Kidney epithelial cell (primary cell): ENCODE measurements at places on chromosomes 12 and 14.

DNA sequence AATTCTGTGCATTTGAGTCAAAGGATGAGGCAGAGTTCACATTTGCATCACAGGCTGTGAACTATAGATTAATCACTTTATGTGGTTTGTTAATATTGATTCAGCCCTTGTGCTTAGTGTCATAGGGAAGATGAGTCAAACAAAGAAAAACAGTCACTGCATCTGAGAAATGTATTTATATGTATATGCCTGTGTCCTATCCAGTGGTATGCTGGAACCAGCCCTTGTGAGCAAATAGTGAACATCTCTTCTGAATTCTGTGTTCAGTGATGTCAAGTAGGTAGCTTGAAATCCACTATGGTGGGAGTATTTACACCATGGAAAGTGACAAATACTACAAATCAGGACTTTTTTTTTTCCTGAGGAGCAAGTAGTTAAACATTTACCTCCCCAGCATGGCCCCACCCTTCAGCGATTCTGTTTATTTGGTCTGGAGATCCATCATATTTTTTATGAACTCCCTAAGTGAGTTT is 128.5 kb downstream of the HMGA2 start:
- no peak for DNase-seq

- DNase-seq, result no peak
Observed at GRCh38 chr14:89588016-89588415, 171.0 kb upstream of the FOXN3 start.

GRCh38 chr14:39431416-39432178 is 636 bp downstream of the FBXO33 start:
- DNase-seq, result no peak

GRCh38 chr14:45284802-45285201 is 31.8 kb upstream of the MIS18BP1 start:
- no peak for DNase-seq

DNA sequence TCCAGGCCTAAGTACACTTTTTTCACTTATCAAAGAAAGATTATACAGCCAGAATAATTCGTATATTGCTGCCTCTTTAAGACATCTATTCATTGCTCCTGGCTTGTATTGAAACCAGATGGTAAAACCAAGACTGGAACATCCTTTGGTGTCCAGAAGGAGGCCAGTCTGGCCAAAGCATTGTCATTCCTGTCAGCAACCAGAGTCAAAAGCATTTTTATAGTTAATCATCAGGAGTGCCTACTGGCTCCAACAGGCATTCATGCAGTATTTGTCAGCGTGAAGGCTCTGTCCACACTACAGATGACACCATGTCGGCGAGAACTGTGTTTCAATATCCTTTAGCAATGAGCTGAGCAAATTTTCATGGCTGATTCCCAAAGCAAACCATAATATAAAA is 118.0 kb upstream of the G2E3 start:
- DNase-seq, result no peak

DNA sequence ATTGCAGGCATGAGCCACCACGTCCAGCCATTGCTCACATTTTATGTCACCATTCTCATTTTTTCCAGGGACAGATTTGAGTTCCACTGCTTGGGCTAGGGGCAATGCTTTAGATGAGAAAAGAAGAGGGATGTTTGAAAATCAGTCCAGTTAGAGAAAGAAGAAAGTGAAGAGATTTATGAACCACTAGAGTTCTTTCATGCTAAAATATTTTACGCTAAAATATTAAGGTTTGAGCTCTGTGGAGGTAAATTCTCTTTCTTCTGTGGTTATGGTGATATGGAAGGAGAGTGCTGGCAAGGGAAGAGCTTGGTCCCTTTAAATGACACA is 21.5 kb downstream of the CFL2 start:
- no peak for DNase-seq

- peak; percentile 43 for DNase-seq
Observed at GRCh38 chr12:47715393-47715876, 9.6 kb upstream of the RPAP3 start.

DNA sequence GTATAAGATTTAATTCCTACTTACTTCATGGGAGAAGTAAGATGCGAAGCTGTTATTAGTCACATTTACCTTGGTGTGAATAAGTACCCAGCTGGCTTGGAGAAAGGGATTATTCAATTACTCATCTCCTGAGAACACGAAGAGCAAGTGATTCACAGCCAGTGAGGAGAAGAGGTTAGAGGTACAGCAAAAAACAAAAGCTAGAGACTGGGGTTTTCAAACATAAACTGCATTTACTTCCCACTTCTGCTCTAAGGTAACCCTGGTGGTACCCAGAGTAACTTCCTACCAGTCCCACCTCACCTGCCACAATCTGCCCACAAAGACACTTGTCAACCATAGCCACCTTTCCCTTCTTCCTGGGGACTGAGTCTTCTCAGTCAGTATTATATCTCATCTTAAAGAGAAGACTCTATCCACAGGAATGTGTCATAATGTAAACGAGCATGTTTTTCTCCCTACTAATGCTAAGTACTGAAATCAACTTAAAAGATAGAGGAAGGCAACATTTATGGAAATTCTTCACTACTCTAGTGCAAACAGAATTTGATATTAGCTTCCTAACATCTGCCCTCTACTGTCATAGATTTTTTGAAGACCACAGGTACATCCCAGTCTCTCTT is 6.0 kb upstream of the IL22 start:
- peak; percentile 91 for DNase-seq

- no peak for DNase-seq
Observed at GRCh38 chr12:130947028-130947613, 6.6 kb upstream of the ADGRD1 start.

DNA sequence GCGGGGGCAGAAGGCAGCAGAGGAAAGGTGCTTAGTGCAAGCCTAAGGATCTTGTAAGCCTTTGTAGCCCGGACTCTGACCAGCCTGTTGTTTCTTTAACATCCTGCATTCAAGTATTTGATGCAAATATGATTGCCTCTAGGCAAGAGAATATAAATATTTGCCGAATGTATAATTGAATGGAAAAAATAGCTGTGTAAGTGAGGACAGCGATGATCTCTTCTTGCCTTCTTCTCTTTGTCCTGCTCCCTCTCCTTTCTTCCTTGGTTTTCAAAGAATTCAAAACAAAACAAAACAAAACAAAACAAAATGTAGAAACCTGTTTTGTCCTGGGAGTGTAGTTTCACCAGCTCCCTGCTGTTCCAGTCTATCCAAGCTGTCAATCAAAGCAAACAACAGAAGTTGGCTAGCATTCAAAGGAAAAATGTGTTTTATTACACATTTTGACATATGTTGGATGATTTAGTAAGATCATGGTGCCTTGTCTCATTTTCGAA is 74.9 kb upstream of the CPM start:
- DNase-seq, result no peak

- DNase-seq, result no peak
Observed at GRCh38 chr14:105845725-105846309, 319.4 kb downstream of the TMEM121 start.

GRCh38 chr14:81523016-81523415 is 10.6 kb downstream of the SEL1L start:
- DNase-seq, result no peak

DNA sequence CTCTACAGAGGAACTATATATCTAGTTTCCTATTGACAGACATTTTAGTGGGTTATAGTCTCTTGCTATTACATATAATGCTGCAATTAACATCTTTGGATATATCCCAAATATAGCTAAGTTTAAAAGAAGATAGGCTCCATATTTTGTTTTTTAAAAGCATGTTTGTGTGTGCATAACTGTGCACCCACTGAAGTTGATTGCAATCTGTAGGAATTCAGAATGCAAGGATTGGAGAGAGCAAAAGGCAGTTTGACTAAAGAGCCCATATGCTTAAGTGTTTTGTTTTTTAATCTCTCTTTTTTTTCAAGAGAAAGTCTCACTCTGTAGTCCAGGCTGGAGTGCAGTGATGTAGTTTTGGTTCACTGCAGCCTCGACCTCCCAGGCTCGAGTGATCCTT is 9.4 kb upstream of the ABCD4 start:
- no peak for DNase-seq

GRCh38 chr12:48177982-48178381 is 5.5 kb upstream of the CCDC184 start:
- DNase-seq, result no peak

- no peak for DNase-seq
Observed at GRCh38 chr12:79547735-79548609, 142.8 kb downstream of the PAWR start.

GRCh38 chr12:10661338-10661737 is 12.5 kb downstream of the STYK1 start:
- DNase-seq, result no peak

DNA sequence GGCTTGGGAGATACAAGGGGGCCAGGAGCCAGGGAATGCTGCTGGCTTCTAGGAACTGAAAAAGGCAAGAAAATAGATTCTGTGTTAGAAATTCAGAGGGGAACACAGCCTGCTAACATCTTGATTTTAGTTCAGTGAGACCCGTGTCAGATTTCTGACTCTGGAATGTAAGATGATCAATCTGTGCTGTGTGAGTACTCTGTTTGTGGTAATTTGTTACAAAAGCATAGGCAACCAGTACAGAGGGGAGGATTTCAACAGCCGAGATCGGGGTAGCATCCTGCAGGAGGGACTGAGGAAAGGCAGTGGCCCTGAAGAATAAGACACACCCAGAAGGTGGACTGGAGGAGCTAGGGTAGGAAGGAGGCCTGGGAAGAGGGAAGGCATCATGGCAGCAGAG is 410.0 kb upstream of the CCDC196 start:
- no peak for DNase-seq

GRCh38 chr12:116502141-116502725 is 56.9 kb upstream of the MAP1LC3B2 start:
- DNase-seq, result no peak

- peak; percentile 93 for DNase-seq
Observed at GRCh38 chr14:56199095-56199981, 81.1 kb downstream of the PELI2 start.

GRCh38 chr14:96224480-96225096 is 19.9 kb downstream of the BDKRB2 start:
- DNase-seq, result no peak

GRCh38 chr14:54570631-54571415 is 3.9 kb downstream of the SAMD4A start:
- no peak for DNase-seq

DNA sequence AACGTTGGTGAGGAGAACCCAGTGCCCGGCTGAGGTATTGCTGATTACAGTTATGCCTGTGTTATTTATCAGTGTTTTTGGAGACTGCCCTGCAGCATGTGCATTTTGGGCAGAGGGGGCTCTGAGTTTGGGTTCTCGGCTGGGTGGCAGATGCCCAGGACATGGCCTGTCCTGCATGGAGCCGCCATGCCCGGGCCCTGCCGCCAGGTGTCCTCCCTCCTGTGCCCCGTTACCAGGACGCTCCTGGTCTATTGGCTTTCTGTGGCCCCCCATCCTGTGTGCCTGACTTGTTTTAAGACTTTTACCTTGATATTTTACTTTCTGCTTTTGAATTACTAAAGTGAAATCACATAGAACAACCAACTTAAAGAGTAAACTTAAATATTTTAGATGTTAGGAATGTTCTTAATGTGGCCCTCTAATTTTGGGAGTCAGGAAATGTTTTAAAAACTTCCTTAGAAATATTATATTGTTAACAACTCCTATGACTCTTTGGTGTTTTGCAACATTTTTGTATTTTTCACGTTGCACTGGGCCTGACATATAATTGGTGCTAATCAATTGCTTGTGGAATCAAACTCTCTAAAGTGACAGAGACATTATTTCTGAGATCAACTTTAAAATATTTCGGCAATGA is 51.8 kb downstream of the PRIMA1 start:
- DNase-seq, result no peak

DNA sequence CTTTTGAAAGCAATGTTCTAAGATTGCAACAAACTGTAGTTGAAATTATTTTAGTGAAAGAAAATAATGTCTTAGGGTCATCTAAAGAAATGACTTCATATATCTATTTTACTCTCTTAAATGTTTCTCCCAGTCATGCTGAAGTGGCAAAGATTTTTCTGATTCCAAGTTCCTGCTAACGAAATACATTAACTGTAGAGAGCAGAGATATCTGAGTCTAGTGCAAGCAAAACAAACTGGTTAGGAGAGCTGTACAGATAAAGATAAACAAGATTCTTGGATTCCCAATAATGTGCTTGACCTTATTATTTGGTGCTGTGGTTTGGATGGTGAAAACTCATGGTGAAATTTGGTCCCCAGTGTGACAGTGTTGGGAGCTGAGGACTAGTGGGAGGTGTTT is 199.9 kb upstream of the PWP1 start:
- no peak for DNase-seq

GRCh38 chr12:9760699-9761418 is at the start of gene CD69:
CD69 (minus strand) TSS chr12:9760901; CDS start chr12:9760820, 81 bp downstream.
- peak; percentile 49 for DNase-seq

DNA sequence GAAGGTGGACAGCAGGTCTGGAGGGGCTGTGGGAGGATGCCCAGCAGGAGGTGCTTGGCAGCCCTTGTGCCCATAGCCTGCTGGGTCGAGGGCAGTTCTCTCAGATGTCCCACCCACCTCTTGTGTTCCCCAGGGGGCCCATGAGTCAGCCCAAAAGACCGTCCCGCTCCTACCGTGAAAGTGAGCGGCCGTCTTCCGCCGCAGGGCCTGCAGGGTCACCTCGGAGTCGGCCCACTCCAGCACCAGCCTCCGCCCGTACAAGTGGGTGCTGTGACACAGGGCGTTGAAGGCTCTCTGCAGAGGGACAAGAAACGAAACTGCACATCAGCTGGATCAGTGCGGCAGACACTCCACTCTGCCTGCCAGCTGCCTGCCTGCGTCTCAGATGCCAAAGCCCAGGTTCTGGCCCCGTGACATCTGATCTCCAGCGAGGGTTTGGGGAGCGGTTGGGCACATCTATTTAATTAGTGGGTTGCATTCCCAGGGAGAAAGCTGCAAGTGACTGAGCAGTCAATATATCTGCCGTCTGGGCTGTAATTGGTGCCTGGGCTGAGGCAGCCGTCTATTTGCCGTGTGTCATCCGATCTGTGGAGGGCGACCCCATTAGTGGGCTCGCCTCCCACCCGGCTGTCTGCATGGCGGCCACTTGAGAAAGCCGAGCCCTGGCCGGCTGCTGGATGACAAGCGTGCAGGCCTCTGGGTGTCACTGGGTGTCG is 121.5 kb downstream of the RBM19 start:
- no peak for DNase-seq

DNA sequence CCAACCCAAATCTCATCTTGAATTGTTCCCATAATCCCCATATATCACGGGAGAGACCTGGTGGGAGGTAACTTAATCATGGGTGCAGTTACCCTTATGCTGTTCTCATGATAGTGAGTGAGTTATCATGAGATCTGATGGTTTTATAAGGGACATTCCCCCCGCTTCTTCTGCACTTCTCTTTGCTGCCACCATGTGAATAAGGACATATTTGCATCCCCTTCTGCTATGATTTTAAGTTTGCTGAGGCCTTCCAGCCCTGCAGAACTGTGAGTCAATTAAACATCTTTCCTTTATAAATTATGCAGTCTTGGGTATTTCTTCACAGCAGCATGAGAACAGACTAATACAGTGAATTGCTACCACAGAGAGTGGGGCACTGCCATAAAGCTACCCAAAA is 179.1 kb downstream of the LRIG3 start:
- DNase-seq, result no peak

GRCh38 chr12:90099288-90099687 is 390.6 kb upstream of the ATP2B1 start:
- no peak for DNase-seq
